ENCODE measurements at places on chromosomes 7 and 10.

DNA sequence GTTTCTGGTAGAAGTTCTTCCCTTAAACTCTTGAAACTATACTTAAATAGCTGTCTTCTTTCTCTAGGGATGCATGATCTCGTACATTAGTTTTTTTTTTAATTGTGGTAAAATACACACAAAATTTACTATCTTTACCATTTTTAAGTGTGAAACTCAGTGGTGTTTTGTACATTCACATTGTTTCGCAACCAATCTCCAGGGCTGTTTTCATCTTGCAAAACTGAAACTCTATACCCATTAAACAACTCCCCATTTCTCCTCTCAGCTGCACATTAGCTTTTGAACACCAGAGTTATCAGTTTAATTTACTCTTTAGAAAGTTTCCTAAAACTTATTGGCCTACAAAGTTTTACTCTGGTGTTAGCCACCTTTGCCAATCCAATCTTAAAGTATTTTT, 45.5 kb upstream of the PRKAR2B start:
- DNase-seq = no peak

GRCh38 chr7:101363734-101364374, 1.2 kb downstream of the COL26A1 start:
- peak; percentile 30 for DNase-seq

- no peak for DNase-seq
Measured at GRCh38 chr10:80493522-80494051, 39.5 kb downstream of the TSPAN14 start.

GRCh38 chr7:87876869-87877234, 559 bp downstream of the DBF4 start:
- DNase-seq = peak; percentile 28

DNA sequence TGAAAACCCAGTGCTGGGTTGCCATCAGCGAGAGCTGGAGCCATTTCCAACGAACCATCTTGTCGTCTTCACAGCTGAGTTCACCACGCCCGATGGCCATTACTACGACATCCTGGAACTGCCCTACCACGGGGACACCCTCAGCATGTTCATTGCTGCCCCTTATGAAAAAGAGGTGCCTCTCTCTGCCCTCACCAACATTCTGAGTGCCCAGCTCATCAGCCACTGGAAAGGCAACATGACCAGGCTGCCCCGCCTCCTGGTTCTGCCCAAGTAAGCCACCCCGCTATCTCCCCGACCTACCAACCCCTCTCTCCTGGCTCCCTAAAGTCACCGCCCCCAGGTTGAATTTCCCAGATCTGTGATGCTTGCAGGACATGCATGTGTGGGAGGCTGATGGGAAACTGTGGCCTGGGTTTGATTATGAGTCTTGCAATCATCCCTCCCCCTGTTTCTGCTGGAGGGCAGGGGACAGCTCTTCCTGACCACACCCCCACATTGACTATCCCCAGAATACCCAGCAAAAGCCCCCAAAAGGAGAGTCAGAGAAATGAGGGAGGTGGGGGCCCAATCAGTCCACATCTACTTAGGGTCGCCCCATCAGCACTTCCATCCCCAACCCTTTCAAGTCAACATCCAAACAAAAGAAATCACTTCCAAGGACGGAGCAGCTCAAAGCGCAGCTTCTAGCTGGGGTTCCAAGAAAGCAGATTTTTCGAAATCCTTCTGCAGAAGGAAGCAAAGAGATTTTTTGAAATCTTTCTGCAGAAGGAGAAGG, 6.9 kb downstream of the SERPINE1 start:
- DNase-seq = no peak

- no peak for DNase-seq
Measured at GRCh38 chr10:71735709-71736569, 16.4 kb upstream of the C10orf105 start.

DNA sequence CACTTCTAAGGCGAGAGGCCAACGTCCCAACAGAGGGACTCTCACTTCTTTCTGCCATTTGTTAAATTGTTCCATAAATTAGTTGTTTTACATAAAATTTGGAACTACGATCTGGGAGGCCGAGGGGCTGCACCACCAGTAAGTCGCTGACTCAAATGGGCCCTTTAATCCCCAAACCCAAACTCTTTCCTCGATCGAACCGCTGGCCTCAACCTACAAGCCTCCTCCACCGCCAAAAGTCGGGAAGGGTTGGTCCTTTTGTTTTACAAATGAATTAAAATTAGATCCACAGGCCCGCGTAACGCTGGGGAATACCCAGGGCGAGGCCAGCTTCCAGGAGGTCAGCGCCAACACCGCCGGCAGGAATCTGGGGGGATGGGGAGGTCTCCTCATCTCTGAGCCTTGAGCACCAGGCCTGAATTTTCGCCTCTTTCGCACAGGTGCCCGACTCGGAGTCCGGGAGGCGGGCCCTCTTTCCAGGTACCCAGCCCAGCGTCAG, 1.2 kb upstream of the FOXI2 start:
- DNase-seq = no peak

DNA sequence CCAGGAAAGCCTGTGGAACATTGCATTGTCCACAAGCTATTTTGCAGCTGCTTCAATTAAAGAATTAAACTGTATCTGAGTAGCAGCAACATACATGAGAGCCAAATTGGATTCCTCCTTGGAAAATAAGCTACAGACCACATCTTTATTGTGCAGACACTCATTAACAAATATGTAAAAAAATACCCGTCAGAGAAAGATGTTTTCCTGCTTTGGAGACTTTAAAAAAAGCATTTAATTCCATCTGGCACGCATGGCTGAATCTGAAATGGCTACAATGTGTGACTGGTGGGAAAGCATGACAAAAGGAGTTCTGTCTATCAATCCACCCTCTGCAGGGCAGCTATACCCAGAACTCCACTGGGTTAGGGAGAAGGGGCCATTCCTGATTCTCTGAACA, 73.1 kb upstream of the HPS1 start:
- DNase-seq = no peak

DNA sequence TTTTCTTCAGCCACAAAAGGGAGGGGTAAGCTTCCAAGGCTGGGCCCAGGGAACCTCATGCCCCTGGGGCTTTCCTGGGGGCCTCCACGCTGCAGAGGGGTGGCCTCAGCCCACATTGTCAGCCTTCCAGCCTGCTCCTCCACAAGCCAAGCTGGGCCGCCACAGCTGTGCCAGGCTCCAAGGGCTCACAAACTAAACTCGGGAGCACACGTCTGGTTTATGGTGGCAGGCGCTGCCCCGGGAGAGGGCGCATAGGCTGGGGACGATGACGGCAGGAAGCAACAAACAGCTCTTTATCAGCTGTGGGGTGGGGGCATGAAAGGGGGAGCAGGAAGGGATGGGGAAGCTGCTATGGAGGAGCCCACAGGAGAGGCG, 6.3 kb upstream of the CDH23 start:
- DNase-seq = no peak

DNA sequence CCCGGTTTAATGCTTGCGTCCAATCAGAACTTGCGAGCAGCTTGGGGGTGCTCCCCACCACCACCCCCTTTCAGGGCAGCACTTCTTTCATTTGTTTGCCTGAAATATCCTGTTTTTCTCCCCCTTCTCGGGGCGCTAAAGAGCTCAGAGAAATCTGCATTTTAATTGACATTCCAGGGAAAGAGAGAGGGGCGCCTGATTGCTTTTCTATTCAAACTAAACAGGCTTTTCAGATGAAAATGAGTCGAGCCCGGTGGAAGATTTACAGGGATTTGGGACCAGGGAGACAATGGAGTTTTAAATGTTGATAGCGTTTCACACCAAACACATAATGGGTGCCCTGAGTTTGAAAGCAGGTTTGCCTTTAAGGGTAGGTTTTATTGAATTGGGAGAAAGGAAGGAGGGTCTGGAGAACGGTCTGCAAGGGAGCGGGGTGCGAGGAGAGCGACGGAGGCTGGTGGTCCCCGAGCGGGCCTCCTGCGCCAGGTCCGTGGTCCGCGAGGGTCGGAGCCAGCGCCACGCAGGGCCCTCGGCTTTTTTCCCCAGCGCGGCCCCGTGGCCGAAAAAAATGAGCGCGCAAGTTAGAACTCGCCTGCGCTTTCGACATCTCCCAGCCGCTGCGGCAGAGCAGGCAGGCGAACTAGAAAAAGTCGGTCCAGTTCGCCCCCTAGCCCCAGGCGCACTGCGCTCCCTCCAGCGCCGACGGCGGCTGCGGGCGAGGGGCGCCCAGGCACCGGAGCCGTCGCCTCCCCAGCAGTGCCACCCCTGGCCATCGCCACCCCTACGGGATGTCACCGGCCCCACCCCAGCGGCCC, 1.3 kb downstream of the FGFR2 start:
- DNase-seq = no peak

DNA sequence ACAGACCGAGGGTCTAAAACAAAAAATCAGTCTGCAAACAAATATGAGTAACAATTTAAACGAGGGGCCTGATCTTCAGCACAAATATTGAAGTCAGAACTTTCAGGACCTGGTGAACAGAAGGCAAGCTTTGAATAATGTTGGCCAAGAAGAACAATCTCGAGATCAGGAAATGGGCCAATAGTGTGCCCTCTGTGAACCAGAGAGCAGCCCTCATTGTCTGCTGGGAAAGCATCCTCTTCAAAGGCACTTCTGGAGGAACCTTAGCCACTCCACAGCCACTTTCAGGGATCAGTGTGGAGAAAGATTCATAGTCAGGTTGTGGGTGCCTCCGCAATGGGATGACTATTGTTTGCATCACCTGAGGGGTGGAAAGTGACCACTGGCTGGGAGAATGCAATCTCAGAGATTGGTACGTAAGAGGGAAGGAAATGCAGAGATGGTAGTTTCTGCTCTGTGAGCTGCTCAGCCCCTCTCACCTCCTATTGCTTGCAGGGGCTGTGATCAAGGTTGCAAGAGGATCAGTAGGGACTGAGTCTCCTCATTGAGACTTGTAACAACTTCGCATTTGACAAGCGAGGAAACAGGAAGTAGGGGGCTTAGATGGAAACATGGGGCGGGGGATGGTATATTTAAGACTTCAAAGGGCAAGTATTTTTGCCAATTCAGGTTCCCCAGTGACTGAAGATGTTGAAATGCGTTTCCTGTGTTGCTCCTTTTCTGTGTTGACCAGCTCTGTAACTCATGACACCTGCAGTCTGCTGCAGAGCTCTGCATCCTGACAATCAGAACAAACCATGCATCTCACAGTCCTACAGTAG, 28.4 kb upstream of the IFRD1 start:
- DNase-seq = no peak

- no peak for DNase-seq
Measured at GRCh38 chr7:41910940-41911600, 208.2 kb upstream of the INHBA start.

DNA sequence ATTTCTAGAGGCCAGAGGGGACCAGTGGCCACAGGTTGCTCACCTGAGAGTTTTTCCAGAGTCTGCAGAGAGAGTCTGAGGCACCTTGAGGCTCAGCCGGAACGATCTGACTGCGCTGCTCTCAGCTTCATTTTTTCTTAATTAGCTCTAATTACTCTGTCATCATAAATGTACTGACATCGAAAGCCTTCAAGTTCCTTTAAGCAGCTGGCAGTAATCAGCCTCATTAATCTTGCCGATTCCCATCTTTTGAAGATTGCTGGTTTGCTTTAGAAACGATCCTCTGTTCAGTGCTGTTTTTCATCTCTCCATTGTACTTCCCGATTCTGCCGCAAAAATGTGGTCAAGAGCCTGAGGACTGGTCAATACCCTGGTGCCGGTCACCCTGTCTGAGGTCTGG, 454.7 kb downstream of the TYW1 start:
- DNase-seq = no peak

- no peak for DNase-seq
Measured at GRCh38 chr7:125222596-125222995, 293.0 kb upstream of the POT1 start.

DNA sequence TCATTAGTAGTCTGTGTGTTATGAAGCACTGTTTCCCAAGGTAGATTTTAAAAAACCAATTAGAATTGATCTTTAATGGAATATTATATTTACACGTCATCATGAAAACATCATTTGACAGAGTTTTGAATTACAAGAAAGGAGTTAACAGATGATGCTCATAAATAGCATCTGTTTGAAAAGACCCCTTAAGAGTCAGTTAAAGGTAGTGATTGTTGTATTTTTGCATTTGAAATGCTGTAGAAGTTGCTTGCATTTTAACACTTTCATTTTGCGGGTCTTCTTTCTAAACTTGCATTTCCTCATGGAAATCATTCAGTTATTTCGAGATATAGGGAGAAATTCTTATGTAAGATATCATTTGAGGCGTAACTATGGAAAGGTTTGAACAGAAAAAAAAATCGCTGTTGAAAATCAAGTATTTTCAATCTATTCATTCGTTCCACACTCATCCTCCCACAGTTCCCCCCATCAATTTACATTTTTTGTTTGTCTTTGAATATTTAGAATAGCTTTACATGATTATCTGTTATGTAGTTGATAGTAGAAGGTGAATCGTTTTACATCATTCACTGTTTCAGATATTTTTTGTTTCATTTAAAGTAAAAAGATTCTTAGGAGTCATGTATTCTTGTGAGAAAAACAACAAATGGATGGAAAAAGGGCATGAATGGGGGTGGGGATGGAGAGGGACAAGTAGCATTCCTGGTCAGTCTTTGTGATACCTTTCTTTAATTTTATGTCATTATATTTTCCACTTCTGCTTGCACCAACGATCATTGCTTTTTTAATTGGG, 3.0 kb upstream of the SKIDA1 start:
- no peak for DNase-seq

GRCh38 chr10:92124020-92124419, 166.9 kb downstream of the CPEB3 start:
- no peak for DNase-seq

DNA sequence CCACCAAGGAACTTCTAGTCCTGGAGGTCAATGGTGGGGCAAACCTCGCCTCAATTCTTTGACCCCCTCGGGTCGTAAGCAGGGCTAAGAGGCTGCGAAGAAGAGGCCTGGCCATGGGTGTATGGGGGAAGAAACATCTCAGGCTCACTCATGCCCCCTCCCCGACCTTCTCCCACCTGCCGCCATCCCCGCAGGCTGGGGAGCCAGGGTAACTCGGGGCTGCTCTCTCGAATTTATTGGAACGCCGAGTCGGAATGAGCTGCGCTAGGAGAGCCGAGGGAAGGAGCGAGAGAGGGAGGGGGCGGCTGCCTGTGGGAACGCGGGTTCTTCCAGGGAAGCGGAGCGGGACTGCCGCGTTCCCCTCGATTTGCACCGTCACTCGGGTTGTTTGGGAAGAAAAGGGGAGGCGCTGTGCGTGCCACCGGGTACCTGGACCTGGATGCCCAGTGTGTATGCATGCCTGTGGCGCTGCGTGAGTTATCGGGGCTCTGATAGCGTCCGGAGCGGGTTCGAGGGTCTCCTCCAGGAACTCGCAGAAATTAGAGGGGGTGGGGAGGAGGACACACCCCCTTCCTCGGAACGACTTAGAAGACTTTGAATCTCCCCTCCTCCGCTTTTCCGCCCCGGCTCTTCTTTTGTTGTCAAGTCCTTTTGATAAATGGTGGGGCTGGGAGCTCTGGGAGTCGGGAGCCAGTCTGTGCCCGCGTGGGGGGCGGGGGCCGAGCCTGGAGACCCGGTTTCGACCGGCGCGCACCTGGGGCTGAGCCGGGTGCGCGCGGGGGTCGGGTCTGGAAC, 1.8 kb upstream of the ZNF503 start:
- DNase-seq = no peak

- DNase-seq = no peak
Measured at GRCh38 chr10:370449-370825, 235.2 kb downstream of the ZMYND11 start.

GRCh38 chr10:110067960-110068770, 60.4 kb downstream of the ADD3 start:
- peak; percentile 38 for DNase-seq
